NK-92 treated with Interleukin-12 subunit alpha and Interleukin-12 subunit beta, amount 100 ng/mL, for 24 hours (cell line): ENCODE measurements at places on chromosomes 1 and 21.

- no peak for DNase-seq
Measured at GRCh38 chr1:181151378-181152326, 63.2 kb downstream of the IER5 start.

DNA sequence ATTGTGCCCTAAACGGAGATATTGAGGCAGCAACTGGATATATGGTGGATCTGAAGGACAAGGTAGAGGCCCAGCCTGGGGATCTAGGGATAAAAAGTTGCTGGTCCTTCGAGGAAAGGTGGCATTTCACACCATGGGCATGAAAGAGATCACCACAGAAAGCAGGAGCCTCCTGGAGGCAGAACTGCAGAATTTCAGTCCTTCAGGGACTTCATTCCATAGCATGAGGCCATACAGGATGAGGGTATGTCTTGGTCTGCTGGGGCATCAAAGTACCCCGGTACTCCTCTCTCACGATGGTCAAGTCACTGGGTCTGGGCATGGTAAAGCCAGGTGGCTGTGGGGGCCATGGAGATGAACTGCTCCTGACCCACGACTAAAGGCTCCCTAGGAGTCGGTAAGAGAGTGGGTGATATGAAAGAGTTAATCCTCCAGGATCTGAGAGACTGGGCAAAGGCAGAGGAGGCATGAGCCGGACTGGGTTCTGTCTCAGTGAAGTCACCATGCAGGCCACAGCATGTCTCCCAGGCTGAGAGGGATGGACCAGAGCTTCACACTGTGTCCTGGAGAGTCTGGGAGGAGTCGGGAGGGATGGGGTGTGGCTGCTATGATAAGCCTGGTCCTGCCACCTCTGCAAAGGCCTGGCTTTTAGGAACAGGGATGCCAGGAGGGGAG lies 5.8 kb upstream of the SPRR5 start:
- DNase-seq, result no peak

DNA sequence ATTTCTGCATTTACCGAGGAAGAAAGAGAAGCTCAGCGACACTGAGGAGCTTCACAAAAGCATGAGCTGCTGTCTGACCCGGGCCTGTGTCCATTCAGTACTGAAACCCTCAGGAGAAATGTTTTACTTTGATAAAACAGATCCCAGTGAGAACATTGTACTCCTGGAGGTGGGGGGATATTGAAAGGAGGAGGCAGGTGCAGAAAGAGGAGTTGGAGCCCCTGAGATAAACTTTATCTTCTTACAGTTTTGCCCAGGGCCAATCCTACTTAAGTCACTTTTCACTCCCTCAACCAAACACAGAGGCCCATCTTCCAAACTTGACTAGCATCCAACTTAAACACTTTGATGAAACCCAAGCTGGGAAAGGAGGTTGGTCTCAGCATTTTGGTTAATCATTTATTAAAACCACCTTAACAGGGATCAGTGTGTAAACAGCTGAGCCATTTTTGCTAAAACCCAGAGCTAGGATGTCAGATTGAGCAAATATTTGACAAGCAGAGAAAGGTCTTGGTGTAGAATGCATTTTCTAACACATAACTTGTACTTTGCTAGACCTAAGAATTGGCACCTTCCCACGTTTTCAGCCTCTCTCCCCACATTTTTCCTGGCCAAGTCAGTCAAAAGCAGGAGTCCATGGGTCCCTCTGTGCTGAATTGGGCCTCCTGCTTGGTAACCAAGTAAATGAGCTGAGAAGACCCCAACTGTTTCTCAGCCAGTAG lies 32.5 kb upstream of the SARS1 start:
- DNase-seq, result no peak

DNA sequence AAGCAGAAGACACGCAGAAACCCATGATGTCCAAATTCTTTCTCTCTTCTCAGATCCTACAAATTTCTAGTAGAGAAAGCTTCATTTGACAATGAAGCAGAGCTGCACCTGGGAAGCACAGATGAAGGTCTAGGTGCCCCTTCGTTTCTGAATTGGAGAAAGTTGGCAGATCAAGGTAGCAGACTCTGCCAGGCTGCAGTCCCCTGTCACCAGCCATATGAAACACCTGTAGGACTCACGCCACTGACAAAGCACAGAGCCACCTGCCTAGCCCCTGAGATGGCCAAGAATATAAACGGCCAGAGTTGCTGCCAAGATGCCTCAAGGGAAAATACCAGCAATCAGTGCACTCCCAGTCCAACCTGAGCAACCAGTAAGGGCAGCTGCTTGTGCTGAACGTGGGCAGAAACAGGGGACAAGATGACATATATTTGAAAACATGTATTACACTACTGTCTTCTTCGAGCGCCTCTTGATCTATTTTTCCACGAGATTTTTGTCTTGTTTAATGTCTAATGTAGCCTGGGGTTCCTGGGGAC lies 20.6 kb upstream of the PLEKHA6 start:
- no peak for DNase-seq

DNA sequence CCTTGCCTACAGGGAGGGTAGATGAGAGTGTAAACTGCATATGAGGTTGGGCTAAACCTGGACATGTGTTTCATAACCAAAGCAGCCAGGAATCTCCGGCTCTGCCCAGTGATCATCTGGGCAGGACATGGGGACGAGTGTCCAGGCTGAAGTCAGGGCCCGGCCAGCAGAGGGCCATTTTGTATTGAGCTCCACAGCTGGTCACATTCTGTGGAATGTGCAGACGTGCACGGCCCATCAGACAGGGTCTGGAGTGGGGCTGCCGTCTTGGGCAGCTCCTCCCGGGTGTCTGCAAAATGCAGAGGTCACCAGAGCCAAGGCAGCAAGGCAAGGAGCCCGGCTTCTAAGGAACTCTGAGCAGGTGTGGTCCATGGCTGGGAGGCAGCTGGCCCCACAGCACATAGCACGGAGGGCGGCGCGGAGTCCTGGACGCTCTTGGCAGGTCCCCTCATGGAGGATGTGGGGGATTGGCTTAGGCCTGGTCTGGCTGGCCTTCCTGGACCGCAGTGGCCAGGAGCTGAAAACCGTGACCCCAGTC lies 6.2 kb downstream of the LRRC3 start:
- DNase-seq, result no peak

GRCh38 chr1:221032637-221033280 lies 153.5 kb downstream of the HLX start:
- DNase-seq, result no peak

- no peak for DNase-seq
Measured at GRCh38 chr21:41656946-41657525, 109.8 kb downstream of the RIPK4 start.

DNA sequence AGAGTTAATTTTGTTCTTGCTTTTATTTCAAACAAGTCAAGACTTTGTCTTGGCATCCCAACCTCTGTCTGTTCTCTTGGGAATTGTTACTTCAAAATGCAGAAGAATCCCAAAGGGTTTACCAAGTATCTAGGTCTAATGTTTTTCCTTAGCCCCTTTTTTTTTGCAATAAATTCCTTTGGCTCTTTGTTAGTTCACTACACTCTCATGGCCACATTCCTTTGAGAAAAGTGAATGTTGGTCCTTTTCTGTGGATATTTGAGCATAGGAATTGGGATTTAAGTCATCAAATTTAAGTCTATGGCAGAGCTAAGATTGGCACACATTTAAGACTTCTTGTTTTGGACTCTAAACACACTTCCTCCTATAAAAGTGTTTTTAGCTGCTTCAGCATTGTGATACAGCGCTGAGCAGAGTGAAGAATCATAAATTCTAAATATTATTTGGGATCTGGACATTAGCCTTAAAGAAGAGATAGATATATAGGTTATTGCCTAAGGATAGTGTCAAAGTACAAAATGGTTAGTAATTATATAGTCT lies 1.9 kb downstream of the BTF3L4 start:
- no peak for DNase-seq

- no peak for DNase-seq
Measured at GRCh38 chr1:174815036-174815435, 184.7 kb upstream of the CACYBP start.

DNA sequence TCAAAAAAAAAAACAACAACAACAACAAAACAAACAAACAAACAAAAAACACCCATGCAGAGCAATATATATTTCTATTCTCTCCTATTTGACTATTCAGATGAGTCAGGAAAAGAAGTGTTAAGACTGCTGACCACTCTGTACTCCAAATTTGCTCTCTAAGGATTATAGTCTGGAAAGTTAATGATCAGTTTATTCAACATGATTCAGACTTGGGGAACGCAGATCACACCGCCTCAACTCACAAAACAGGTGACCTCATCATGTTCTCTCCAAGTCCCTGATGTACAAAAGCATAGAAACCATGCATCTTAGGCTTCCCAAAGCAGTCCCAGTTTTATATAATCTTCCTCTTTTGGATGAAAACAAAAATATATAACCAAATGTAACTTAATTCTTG lies 51.9 kb upstream of the PRRC2C start:
- DNase-seq, result no peak

DNA sequence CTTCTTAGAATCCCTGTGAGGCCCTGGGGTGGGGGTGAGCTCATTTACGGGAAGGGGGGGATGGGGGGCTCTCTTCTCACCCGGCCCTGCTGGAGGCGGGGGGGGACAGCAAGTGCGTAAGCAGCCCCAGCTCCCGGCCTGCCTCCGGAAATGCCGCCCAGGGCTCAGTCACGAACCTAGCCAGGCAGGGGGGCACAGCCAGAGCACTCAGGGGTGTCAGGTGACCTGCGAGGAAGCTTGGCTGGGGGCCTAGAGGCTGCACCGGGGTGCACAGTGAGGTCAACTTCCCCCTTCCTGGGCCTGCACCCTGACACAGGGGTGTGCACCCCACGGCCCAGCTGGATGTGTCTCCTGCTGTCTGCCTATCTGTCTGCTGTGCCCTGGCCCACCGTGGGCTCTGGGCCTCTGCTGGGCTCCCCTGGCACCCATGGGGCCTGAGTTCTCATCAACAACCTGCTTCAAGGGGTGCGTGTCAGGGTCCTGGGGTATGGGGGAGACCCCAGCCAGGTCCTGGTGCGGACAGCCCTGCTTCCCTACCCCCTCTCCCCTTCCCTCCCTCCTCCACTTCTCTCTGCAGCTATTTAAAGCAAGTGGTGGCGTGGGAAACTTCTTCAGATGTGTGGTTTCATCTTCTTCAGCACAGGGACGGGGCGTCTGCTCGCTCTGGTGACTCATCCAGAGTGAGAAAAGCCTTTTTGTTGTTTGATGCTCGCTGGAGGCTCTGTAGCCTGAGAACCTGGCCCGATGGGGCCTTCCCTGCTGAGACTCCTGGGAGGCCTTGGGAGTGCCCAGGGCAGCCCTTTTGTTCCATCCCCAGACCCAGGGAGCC lies 92.5 kb upstream of the RUNX3 start:
- DNase-seq, result peak; percentile 98

- DNase-seq, result no peak
Measured at GRCh38 chr1:2566101-2567045, 10.2 kb downstream of the TNFRSF14 start.

DNA sequence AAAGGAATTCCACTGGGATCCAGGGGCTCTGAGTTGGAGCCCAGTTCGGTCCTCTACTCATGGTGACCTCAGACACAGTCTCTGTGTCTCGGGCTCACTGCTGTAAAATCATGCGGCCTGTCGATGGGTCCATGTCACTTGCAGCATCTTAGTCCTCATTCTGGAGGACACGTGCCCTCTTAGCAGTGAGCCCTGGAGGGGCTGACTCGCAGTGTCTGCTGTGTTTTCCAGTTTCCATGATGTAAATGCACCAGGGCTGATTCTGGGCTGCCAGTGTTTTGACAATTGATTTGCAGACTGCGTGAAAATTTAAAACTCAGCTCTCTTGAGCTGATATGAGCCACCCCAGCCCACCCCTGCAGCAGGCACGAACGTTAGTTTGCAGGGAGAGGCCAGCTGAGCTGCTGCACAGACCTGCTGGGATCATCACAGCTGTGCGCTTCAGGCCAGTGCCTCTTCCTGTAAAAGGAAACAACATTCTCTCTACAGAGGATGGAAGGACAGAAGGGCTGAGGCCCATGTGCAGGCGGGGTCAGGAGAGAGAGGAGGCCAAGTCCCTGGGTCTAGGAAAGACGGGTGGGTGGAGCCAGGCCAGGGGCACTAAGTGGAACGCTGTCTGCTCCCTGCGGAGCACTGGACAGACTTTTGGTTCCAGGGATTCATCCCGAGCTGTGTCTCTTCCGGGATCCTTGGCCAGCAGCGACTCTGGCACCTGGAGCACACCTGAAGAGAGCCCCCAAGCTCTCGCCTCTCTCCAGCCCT lies 42.6 kb downstream of the RSPH1 start:
- DNase-seq, result no peak
